Left colon (tissue), 2 donors: ENCODE measurements at places on chromosomes 2 and 18. TPM values are rescaled to one million over a fixed set of nuclear protein-coding genes. Genes with fewer than 3 reads are reported as not detected.

GRCh38 chr2:47867205-47867604 is 39.1 kb downstream of the FBXO11 start:
- DNase-seq: no peak

DNA sequence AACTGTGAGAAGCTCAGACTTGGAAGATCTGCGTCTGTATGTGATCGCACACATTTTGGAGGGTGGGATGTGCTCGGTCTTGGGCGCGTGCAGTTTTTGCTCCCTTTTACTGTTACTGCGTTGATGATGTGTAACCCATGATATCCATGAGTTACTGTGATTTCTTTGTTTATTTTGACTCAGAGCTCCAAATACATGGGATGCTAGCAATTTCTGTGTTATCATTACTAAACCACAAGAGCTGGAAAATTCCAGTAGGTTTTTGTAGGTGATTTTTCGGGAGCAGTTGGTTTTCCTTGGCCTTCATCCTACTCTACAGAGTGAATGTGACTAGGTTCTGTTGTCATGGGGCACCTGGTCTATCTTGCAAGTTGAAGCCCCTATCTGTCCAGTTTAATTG is 124.2 kb downstream of the AGAP1 start:
- DNase-seq: no peak

GULP1 gene
- 3.5 TPM for total RNA-seq

DNA sequence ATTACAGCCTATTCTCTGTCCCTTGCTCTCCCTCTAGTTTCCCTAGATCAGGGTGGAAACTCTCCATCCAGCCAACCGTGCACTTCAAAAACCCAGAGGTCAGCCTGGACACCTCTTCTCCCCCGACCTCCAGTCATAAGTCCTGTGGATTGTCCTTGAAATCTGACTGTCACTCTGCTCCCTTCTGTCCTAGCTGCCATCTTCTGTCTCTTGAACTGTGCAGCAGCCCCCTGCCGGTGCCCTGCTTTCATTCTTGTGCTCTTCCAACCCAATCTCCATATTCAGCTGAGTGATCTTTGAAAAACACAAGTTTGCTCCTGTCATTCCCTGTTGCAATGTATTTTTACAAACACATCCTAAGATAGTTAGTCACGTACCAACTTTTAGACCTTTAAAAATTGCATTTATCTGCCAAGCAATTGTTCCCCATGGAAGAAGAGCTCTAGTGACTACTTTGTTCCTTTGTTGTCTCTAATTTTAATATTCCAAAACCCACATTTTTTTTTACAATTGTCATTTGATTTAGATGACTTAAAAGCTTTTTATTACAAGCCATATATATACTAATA is 254.3 kb downstream of the CAMKMT start:
- DNase-seq: no peak

- no peak for DNase-seq
These were observed 150.1 kb downstream of the SOX11 start for GRCh38 chr2:5842326-5842725.

NT5DC4 gene
- total RNA-seq: not detected

GRCh38 chr2:182864949-182865570 is 1.4 kb downstream of the FRZB start:
- DNase-seq: no peak

PDCL3 gene
- 19.6 TPM for total RNA-seq

DNA sequence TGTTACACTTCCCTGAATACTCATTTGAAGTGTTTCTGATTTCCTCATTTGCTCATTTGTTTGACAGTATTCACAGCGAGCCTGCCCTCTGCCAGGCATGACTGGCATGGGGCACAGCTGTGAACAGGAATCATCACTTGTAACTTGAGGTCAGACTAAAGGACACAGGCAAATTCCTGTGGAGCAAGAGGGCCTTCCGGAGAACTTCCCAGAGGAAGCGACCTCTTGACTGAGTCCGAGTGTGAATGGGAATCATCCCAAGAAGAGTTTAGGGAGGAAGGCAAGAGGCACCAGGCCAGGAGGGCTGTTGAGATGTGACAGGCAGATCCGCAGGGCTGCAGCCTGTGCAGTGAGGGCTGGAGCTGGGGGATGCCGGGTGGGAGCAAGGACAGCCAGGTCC is 45.4 kb downstream of the LIMS1 start:
- DNase-seq: no peak

GRCh38 chr2:200406379-200406778 is 99.9 kb downstream of the SPATS2L start:
- no peak for DNase-seq

DNA sequence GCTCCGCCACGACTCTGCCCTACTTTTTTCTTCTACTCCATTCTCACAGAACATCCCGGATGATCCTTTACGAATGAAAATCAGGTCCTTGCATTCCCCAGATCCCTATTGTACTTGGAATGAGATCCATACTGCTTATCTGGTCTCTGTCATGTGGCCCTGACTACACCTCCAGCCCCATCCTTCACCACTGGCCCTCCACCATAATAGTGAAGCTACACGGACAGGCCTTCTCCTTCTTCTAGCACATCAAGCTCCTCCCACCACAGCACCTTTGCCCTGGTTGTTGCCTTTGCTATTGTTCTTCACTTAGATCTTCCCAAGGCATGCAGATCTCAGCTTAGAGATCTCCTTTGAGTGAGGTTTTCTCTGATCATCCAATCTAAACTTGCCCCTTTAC is 20.1 kb upstream of the RMDN2 start:
- DNase-seq: peak; percentile 39

DNA sequence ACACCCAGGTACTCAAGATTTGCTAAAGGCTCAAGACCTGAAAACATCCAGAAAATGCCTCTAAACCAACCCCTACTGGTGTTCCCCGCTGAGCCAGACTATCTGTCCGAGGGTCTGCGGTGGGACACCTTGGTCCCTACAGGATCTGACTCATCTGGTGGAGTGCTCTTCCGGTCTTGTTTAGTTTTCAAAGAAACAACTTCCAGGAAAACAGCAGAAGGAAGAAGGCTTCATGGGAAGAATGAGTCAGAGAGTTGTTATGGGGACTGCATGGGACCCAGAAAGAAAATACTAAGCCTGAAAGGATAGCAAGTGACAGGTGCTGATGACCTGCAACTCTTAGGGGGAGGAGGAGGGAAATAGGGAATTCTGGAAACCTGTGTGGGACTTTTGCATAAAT is 41.3 kb downstream of the ZFP36L2 start:
- DNase-seq: no peak

- DNase-seq: no peak
These were observed 177.4 kb upstream of the CWC22 start for GRCh38 chr2:180184506-180184905.

- DNase-seq: no peak
These were observed 348.9 kb downstream of the OSR1 start for GRCh38 chr2:19009510-19009909.

- DNase-seq: peak; percentile 96
These were observed at the start of gene MEMO1 for GRCh38 chr2:32010670-32011484. TSS of gene MEMO1 (minus strand) at chr2:32011008. CDS start at chr2:32010247, 761 bp downstream.

KLHL14 gene
- 0.28 TPM for total RNA-seq

GRCh38 chr2:191255756-191256312 is 10.6 kb downstream of the MYO1B start:
- DNase-seq: no peak

DNA sequence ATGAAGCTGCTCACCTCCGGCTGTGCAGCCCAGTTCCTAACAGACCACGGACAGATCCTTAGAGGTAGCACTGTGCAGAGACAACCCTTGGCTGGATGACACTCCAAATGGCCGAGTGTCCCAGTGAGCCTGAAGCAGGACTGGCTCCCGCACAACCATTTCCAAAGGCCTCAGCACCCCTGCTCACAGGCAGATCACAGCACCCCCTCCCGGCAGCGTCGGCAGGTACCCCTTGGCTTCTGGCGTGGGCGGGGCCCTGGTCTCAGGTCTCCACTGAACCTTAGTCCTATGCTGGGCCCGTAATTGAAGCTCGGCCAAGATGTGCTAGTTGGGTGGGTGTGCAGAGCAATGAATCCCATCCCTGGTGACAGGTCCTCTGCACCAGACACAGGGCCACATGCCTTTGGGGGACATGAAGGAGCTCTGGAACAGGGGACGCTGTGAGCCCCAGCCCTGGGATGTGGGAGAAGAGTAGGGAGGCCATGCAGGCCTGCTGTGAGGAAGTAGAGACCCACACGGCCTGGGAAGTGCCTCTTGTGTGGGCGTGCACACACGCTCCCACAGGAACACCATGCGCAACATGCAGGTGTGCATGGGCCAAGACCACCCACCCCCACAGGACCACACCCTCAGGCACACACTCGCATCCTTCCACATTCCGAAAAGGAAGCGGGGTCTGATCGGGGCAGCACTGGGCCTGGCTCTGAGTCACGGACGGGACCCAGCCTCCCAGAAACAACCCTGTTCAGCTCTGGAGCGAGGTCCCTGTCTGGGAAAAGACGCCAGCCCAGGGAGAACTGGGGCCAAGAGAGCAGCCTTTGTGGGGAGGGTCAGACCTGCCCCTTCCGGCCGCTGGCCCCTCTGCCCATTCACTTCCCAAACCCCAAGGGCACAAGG is 2.8 kb downstream of the DUSP2 start:
- DNase-seq: no peak

GAREM2 gene
- 2.7 TPM for total RNA-seq

VWA3B gene
- 2.9 TPM for total RNA-seq

DNA sequence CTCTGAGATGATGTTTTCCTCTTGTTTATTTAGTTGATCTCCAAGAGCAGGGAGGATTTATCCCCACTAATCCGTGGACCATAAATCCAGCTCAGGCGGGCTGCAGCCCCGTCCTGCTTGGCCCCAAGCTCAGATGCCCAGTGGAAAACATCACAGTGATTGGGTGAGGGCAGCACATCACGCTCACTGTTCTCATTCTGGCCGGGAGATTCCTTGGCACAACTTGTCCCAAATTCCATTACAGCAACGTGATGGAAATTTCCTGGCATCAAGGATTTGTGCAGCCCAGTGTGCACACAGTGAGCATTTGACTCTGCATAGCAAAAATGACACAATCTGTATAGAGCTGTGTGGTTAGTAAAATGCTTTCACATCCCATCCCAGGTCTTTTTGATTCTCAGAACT is 96.8 kb downstream of the VAPA start:
- DNase-seq: no peak
